ENCODE measurements at places on chromosomes 4 and X.
A peak's percentile ranks its signal among the peaks of the same experiment; 100 is the strongest.

- no peak for DNase-seq
Measured at GRCh38 chr4:138646383-138646782, 369.2 kb upstream of the NOCT start.

DNA sequence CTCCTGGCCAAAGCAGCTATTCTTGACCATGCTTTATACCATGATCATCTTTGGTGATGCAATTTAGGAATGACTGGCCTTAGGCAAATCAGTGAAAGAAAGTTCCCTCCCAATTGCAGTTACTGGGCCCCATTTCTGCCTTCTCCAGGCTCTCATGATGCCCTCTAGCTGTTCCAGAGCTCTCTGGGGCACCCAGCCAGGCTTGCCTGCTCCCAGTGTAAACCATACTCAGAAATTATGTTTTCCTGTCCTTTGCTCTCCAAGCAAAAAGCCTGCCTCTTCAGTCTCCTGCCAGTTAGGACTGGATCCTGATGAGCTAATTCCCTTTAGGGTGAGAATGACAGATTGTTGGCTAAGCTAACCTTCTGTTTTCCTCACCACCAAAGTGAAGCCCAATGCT lies 85.3 kb upstream of the RBPJ start:
- DNase-seq, result peak; percentile 60

- DNase-seq, result peak; percentile 23
Measured at GRCh38 chrX:6184900-6185515, 43.7 kb downstream of the NLGN4X start.

- no peak for DNase-seq
Measured at GRCh38 chr4:31005037-31005436, 284.9 kb downstream of the PCDH7 start.

DNA sequence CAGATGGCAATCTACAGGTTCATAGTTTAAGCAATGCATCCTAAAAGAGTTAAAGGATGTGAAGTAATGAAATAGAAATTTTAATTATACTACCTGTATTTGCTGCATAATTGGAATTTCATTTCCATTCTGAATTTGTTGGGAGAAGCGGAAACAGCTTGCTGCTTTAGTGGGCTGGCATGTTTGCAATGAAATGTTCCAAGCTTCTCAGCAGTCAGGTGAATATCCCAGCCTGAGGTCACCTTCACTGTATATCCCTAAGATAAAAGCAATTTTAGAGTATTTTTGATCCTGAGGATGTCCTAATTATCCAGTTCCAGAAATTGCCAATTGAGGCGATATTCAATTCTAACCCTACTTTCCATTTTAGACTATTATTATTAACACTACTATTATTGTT lies 136.1 kb upstream of the ARSJ start:
- no peak for DNase-seq

DNA sequence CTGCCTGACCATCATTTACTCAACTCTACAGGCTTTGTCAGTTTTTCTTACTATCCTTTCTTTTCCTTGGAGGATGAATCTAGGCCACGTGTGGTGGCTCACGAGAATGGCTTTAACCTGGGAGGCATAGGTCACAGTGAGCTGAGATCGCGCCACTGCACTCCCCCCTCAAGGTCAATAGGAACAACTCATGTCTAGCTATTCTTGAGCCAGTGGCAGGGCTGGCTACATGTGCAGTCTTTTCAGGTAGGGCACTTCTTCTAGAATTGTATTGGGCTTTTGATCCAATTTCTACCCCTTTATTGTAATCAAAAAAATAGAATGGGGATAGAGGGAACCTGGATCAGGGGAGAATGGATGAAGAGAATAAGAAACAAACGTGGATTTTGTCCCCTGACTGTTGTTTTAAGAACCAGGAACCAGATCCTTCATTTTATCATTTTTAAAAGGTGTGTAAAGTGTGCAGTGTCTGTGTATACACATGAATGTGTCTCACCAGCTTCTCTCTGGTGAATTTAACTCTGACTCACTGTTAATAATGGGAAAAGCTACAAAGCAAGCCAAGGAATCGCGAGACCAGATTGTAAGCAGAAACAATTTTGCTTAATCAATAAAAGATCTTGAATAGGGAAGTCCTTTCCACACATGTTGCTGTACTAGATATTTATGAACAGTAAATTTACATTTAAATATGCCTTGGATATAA lies 283.9 kb upstream of the GPC4 start:
- no peak for DNase-seq

- no peak for DNase-seq
Measured at GRCh38 chrX:12790885-12791256, 341 bp upstream of the PRPS2 start.

- DNase-seq, result no peak
Measured at GRCh38 chr4:157706155-157706554, 466.7 kb downstream of the GASK1B start.

- no peak for DNase-seq
Measured at GRCh38 chr4:181581983-181582382, 661.2 kb upstream of the TENM3 start.

GRCh38 chr4:141630854-141631253 lies 5.5 kb upstream of the IL15 start:
- no peak for DNase-seq

DNA sequence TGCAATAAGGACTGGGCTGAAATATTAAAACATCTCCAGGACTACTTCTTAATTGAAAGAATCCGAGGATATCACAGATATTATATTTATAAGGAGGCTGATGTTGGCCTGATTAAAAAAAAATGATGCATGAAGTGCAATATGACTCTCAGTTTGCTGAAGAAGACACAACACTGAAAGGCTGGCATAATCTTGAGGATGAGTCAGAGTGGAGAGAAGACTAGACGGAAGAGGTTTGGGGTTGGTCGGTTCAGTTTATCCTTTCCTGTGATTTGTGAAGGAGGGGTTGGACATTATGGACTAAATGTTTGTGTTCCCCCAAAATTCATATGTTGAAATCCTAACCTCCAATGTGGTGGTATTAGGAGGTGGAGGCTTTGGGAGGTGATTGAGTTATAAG lies 170.3 kb downstream of the CORIN start:
- peak; percentile 55 for DNase-seq

DNA sequence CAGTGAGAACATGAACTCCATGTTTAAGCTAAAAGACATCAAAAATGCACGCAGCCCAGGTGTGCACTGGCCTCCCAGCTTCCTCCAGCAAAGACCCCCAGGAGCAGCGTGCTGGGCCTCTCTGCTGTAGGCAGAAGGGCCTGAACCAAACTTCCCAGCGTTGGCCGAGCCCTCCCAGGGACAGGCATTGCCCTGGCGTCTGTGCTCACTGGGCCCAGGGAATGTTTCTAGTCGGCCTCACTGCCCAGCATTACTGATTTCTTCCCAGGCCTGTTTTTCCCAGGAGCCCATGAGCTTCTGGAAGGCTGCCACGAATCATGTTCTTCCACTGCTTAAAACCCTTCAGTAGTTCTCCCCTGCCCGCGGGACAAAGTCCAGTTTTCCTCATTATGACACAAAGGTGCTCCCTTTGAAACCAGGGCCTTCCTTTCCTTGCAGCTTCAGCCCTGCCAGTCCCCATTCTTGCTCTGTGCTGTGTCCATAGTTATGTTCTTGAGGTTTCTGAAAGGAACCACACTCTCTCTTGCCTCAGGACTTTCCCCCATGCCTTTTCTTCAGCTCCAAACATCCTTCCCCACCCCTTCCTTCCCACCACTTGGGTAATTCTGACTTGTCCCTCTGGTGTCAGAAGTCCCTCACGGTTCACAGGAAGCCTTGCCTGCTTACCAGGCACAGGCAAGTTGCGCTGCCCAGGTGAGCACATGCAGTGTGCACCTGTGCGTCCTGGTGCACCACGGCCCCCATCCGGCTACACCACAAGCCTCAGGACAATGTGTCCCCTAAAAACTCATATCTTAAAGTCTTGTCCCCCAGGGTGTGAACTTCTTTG lies 93.4 kb upstream of the ENPP6 start:
- no peak for DNase-seq

DNA sequence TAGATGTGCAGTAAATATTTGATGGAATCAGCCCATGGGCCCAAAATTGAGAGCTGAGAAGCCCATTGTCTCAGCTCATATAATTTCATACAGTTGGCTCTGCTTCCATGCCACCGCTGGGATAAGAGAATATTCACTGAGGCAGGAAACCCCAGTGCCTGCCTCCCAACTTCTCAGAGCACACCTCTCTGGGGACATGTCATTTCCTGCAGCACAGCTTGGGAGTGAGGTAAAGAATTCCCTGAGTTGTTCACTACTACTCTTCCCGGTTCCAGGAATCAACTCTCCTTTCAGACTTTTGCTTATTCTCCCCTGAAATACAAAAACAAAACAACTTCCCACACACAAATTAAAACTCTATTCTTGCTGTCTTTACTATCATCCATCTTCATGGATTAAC lies 389.3 kb downstream of the MAPK10 start:
- no peak for DNase-seq

GRCh38 chrX:98432413-98432812 lies 1548.7 kb downstream of the RPA4 start:
- DNase-seq, result no peak

- DNase-seq, result peak; percentile 76
Measured at GRCh38 chr4:7910263-7910896, 29.3 kb downstream of the AFAP1 start.

DNA sequence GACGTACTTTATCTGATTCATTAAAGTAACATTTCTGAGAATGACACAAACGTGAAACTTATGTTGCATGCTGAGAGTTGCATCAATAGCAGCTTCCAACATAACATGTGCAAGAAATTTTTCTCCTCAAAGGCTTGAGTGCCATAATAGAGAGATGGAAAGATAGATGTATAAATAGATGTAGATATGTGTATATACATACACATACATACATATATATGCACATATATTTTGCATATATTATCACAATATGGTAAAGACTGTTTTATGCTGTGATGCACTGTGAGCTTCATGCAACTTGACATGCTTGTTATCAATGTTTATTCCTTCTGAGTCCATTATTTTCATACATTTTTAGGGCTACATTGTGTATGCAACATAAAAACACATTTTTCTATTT lies 270.6 kb upstream of the GALNTL6 start:
- DNase-seq, result no peak

DNA sequence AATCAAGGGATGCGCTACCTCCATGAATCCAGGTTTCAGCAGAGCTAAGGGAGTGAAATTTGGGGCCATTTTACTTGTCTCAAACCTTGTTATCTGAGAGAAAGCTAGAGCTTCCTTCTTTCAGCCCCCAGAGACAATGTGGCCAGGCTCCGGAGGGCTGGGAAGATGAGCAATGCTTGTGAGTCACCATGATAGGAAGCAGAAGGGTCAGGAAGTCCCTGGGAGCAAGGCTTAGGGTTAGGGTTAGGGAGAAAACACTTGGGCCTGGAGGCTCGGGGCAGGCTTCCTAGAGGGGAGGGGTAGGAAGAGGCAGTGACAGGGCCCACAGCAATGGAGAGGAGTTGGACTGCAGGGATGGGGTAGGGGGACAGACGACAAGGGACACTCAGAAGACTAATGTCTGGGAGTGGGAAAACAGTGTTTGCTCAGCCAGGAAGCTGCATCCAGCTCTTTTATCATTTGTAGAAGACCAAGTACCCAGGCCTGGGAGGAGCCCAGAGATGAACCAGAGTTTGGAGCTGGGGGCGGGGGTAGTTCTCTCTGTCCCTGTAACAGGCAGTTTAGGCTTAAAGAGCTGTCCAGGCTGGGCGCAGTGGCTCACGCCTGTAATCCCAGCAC lies 16.4 kb upstream of the PORCN start:
- peak; percentile 44 for DNase-seq

DNA sequence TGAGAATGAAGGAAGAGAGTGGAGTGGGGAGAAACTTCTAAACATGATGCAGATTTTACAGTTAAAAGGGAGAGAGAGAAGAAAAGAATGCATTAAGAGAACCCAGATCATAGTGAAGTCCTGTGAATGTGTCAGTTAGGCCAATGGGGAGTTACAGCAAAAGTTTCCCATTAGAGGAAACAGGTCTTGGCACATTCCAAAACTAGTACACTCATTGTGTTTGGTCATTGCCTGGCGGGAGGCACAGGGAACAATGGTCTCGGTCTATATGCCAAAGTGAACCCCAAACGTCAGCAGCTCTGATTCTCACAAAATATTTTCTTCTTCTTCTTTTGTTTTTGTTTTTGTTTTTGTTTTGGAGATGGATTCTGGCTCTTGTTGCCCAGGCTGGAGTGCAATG lies 284.5 kb upstream of the CTSO start:
- DNase-seq, result no peak

DNA sequence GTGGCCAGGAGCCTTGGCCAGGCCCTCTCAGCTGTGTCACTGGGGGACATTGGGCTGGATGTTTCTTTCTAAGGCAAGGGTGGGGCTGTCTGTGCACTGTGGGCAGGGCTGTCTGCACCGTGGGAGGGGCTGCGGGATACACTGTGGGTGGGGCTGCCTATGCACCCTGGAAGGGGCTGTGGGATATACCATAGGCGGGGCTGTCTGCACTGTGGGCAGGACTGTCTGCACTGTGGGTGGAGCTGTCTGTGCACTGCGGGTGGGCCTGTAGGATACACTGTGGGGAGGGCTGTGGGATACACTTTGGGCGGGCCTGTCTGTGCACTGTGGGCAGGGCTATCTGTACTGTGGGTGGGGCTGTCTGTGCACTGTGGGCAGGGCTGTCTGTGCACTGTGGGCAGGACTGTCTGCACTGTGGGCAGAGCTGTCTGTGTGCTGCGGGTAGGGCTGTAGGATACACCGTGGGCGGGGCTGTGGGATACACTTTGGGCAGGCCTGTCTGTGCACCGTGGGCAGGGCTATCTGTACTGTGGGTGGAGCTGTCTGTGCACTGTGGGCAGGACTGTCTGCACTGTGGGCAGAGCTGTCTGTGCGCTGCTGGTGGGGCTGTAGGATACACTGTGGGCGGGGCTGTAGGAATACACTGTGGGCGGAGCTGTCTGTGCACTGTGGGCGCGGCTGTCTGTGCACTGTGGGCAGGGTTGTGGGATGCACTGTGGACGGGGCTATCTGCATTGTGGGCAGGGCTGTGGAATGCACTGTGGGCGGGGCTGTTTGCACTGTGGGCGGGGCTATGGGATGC lies 31.1 kb downstream of the ACOX3 start:
- DNase-seq, result no peak

- no peak for DNase-seq
Measured at GRCh38 chr4:141771889-141772830, 135.8 kb downstream of the IL15 start.

DNA sequence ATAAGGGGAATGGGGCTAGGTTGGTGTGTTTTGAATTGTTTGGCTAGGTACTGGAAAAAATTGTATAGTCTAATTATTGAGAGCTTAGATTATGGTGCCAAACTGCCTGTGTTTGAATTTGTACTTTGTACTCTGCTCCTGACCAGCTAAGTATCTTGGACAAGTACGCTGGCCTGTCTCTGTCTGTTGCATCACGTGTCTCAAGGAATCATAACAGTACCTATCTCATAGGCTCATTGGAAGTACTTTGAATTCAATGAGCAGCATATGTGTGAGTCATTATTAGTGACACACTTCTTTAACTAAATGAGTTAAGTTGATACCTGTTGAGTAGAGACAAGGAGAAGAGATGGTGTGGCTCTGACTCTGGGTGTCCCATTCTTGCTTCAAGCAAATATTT lies 69.5 kb upstream of the MND1 start:
- peak; percentile 46 for DNase-seq

DNA sequence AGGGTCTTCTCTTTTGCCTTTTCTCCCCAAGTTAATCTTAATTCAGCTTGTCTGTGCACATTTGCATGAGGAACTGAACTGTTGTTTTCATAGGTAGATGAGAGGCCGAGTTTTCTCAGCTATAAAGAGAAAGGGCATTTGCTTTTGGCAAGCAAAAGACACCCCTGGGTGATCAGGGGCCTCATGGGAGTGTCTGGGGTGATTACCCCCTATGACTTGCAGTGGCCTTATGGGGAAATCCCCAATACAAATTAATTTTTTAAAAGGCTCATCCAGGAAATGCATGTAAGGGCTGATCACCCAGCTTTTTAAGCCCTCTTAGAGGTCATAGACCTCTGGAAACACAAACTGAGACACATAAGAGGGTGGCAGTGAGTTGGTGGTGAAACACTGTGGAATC lies 56.4 kb upstream of the HMX1 start:
- no peak for DNase-seq

Measured in iris pigment epithelial cell (primary cell).